ENCODE measurements at places on chromosomes 16 and 17. TPM values are rescaled to one million over a fixed set of nuclear protein-coding genes. Genes with fewer than 3 reads are reported as not detected.

GNAO1 gene
- 32.2 TPM for total RNA-seq

NPIPA5 gene
- total RNA-seq = 4.2 TPM

EMC6 gene
- total RNA-seq = 65.5 TPM

GDPD3 gene
- 2.2 TPM for total RNA-seq

MAF gene
- 19.6 TPM for total RNA-seq

RPUSD1 gene
- total RNA-seq = 9.7 TPM

CHST4 gene
- not detected for total RNA-seq

WNT9B gene
- not detected for total RNA-seq

ASIC2 gene
- total RNA-seq = not detected

MMP2 gene
- 135 TPM for total RNA-seq

DNAAF1 gene
- total RNA-seq = not detected

TSNAXIP1 gene
- 0.41 TPM for total RNA-seq

SLC7A5 gene
- total RNA-seq = 3.3 TPM

ZNF821 gene
- total RNA-seq = 2.5 TPM

C17orf113 gene
- 0.73 TPM for total RNA-seq

KRTAP2-1 gene
- total RNA-seq = not detected

HS3ST6 gene
- not detected for total RNA-seq

SKA2 gene
- total RNA-seq = 32.7 TPM

CAPNS2 gene
- not detected for total RNA-seq

PITPNM3 gene
- 0.46 TPM for total RNA-seq

NAGLU gene
- 8.6 TPM for total RNA-seq
